ENCODE measurements at places on chromosomes 7 and 10.

GRCh38 chr7:100122067-100122466 is 2.6 kb downstream of the CNPY4 start:
- DNase-seq = no peak

DNA sequence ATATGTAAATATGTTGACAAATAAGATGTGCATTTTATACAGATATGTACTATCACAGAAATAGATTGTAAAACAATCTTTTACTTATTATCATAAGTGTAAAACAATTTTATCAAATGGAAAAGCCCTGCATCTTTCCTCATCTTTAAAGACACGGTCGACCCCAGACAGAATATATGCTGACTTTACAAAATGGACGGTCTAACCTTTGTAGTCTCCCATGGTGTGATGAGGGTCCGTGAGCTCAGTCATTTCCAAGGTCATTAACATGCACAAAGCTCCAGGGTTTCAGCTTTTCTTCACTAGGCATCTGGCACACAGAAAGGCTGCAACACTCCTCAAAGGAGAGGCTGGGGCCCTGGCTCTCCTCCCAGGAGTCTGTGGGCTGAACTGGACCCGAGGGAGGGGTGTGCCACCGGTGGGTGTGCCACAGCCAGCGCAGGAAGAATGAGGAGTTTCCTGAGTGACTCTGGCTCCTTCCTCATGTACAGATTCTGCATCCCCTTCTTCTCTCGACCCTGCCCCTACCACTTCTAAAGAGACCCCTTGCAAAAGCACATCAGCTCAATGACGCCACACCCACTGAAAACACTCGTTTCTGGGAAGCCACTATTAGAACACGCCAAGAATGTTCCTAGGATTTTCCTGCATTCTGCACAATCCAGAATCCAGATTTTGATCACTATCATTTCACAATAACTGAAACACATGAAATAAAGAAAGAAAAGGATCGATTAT is 26.2 kb upstream of the ABLIM1 start:
- no peak for DNase-seq

DNA sequence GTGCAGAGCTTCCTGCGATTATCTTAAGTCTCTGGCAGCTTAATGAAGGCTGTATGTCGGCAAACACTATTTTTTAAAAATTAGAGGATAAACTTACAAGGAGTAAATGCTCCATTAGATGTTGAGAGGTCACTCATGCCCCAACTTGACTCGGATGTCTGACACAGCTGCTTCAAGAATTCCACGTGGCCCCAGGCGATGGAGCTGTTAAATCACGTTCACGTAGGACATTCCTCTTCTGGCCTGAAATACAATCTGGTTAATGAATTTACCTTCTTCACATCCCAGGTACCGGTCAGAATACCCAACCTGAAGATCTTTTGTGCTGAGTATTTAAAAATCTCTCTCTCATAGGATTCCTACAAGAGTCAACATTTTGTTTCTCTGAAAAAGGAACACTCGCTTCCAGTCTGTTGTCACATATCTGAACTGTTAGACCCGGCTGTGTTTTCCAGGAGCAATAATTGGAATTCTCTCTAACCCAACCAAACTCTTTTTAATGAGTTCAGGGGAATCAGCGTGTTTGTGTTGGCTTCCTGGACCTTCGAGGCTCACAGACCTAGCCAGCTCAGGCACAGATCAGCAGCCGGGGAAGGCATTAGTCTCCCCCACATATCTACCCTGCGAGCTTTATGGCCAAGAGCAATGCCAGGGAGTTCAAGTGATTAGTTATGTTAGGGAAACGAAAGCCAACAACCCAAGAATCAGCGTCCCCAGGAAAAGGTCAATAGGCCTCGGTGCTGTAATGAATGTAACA is 284.9 kb downstream of the FGFR2 start:
- no peak for DNase-seq

- DNase-seq = no peak
Measured at GRCh38 chr7:117839507-117839906, 33.7 kb downstream of the CTTNBP2 start.

DNA sequence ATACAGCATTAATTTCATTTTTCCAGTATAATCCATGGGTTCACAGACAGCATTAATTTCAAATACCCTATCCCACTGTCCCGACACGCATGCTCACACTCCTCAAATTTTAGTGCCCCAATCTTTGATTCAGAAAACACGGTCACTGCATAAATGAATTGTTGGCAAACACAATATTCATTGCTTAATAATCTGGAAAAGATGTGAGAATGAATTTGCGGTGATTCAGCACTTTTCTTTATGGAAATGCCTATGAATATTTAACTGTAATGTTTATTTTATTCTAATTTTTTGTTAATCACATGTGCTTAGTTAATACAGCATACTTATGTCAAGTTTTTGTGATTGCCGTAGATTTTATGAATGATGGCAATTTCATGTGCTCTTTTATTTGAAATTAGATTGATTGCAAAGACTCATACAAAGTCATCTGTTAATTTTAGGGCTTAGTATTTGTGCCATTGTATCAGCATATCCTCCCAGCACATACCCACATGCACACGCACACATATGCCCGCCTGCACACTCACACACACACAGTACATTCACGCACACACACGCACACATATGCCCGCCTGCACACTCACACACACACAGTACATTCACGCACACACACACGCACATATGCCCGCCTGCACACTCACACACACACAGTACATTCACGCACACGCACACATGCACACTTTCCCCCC is 35.1 kb downstream of the MACROH2A2 start:
- no peak for DNase-seq

DNA sequence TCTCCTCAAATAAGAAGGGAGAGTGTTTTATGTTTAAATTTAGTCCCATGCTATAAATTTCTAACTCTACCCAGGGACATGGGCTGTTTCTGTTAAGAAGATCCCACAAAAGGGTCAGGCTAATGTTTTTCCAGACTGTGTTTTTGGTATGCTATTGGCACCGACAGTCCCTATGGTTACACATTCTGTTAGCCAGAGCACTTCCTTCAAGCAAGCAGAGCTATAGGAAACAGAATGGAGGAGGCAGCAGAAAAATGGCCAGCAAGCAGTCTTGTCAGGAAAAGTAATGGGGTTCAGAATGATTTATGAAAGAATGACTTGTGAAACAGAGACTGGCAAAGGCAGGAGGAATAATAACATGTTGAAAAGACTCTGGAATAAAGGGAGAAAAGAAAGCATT is 44.8 kb upstream of the PHYHIPL start:
- no peak for DNase-seq

GRCh38 chr10:125231116-125231812 is 70.9 kb upstream of the CTBP2 start:
- DNase-seq = no peak

GRCh38 chr7:36275735-36276284 is 113.9 kb upstream of the ANLN start:
- DNase-seq = no peak

- DNase-seq = no peak
Measured at GRCh38 chr7:28608731-28609130, 196.4 kb downstream of the CREB5 start.

DNA sequence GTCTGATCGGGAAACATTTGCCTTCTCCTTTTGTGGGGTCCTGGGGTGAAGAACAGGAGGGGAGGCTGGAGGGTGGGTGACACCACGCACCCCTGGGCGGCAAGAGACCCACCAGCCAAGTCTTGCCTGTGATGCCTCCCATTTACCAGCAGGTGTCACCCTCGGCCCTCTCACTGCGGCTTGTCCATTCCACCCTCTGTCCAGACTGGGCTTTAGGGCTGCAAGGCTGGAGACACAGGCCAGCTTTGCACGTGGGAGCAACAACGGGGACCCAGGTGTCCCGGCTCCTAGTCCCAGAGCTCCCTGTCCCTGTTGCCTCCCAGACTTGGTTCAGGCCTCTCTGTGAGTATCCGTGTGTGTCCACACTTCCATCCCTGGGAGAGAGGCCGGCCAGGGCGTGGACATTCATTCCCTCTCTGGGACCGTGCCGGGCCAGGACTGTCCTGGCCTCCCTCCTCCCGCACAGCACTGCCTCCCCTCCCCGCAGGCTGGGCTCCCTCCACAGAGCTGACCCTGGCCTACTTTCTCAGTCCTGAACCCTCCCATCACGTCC is 36.2 kb upstream of the GTF2IRD1 start:
- peak; percentile 53 for DNase-seq

DNA sequence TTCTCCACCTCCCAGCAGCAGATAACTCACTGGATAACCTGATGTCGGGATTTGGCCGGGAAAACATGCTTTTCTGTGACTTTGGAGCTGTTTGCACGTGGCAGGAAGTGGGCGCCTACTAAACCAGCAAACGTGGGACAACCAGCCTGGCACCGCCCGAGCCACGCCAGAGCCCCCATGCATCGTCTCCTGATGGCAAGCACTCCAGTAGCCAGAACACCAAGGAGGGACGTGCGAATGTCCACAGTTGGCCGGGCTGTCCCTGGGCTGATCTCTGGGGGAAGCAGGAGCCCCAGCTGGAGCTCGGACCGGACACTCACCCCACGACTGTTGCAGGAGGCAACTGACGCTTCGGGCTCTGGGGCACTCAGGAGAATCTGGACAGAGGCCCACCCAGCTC is 7.1 kb downstream of the ADGRA1 start:
- DNase-seq = no peak

- DNase-seq = no peak
Measured at GRCh38 chr10:4285121-4285520, 500.1 kb upstream of the KLF6 start.

DNA sequence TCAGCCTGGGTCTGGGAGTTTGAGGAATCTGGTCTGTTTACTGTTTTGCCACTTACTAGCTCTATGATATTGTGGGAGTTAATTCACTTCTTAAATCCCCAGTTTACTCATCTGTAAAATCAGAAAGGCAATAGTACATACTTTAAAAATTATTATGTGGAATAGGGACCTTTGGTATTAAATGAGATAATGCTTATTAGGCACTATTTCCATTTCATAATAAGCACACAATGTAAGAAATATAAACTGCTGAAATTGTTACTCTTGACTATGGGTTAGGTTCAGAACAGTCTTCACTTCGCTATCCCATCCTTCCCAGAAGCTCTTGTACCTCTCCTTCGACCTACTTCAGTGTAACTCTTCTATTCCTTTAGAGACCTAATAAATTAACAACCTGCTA is 47.2 kb downstream of the AGK start:
- no peak for DNase-seq

GRCh38 chr7:50564640-50565558 is at the start of gene DDC:
Gene DDC (minus strand): TSS chr7:50565405. CDS start chr7:50544085, 21,320 bp downstream.
- no peak for DNase-seq

- no peak for DNase-seq
Measured at GRCh38 chr7:7157887-7158271, 24.5 kb upstream of the C1GALT1 start.

GRCh38 chr10:88194961-88195367 is 331.5 kb downstream of the PTEN start:
- no peak for DNase-seq

- DNase-seq = no peak
Measured at GRCh38 chr10:118148247-118148646, 101.5 kb upstream of the RAB11FIP2 start.

DNA sequence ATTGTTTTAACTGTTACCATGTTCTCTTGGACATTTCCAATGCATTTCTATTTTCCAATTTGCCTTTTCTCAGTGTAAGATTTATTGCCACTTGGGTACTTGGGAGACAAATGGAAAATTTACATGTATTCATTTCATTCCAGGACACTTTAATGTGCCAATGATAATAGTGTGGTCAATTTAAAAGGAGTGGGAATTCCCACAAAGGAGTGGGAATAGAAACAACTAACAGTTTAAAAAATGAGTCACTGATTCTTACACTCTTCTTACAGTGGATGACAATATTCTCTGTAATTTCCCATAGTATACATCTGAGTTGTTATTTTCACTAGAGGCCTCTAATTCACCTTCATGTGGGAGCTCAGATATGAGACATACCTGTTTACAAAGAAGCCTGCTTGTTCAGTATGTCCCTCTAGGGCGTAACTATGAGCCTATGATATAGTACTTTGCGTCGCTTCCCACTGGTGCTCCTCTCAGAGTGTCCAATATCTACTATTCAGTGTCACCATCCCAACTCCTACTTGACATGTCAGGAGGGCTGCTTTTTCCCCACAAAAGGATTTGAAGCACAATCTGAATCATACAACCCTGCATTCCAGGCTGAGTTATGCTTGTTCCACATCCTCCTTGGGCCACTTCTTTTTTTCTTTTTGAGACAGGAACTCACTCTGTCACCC is 301.3 kb downstream of the PHTF2 start:
- no peak for DNase-seq

GRCh38 chr7:113143486-113144257 is 25.3 kb upstream of the SMIM30 start:
- no peak for DNase-seq

DNA sequence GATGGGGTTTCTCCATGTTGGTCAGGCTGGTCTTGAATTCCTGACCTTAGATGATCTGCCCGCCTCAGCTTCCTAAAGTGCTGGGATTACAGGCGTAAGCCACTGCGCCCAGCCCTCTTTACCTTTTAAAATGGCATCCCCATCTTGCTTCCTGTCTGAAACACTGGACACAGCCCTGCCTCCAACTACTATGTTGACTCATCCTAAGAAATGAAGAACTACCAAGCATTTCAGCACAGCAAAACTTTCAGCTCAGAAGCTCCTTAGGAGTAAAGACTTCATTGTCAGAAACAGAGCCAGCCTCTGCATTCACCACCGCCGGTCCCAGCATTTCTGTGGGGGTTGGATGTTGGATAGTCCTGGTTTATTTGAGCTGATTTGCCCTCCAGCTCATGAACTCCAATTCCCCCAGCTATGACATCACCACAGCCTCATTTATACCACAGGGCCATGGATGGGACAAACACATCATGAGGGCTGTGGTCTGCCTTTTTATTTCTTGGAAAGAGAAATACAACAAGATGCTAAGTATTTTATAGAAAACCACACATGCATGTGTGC is 123.5 kb downstream of the ADCY1 start:
- DNase-seq = no peak

DNA sequence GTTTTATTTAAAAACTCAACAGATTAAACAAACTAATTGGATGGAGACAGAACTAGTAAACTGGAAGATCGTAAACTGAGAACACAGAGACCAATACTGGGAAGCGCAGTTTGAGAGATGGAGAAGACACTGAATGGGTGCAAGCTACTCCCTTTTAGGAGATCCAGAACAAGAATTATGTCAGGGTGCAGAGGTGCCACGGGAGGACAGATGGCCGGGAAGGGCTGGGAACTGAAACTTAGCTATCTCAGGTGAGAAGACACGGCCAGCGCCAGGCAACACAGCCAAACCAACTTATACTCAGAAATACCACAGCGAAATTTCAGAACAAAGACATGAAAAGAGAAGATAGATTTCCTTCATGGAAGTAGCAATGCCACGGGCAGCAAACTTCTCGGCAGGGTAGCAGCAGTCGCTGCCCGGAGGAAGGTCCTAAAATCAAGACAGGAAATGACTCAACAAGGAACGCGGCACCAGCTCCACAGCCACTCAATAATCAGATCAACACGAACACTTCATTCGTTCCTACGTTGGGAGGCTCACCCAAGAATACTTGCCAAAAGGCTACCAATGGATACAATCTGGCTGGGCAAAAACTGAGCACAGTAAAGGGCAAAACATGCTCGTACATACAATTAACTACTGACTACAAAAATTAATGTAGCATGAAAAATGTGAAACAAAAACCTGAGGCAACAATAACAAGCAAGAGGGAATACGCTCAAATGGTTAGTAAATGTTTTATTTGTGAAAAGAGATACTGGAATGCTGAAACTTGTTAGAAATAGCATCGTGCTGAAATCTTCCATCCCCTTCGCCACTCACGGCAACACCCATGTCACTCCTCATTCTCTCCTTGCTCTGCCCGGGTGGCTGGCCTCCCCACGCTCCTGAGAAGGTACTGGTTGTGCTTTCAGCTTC is 2.2 kb upstream of the LRRC27 start:
- DNase-seq = peak; percentile 46

- no peak for DNase-seq
Measured at GRCh38 chr10:112045938-112046337, 137.6 kb downstream of the GPAM start.

Measured in stimulated activated naive CD8-positive, alpha-beta T cell treated with anti-CD3 and anti-CD28 coated beads, Interleukin-15, Interleukin-2, amounts not matched to agents 100 U/mL and 50 U/mL, for 24 hours (primary cell).